Activated CD8-positive, alpha-beta T cell treated with anti-CD3 and anti-CD28 coated beads for 36 hours (primary cell): ENCODE measurements at places on chromosomes 2 and 18. TPM values are rescaled to one million over a fixed set of nuclear protein-coding genes. Genes with fewer than 3 reads are reported as not detected.

DNA sequence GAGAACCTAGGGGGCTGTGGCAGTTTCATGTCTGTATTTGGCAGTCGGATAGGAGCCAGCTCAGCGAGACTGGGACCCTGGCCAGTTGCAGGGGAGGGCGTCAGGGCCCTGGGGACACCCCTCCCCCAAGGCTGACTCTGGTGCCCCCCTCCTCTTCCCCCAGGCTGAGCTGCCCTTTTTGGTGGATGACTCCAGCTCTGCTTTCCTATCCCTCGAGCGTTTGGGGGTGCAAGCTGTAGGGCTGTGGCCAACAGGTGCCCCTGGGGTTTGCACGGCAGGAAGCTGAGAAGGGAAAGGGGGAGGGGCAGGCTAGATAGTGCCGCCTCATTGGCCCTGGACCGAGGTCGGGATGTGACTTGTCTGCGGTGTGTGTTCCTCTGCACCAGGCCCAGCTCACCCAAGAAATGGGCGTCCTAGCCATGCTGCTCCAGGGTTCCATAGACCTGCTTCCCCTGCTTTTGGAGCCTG is 26.4 kb downstream of the SPEG start:
- no peak overlapping the region for H3K27ac ChIP-seq
- peaks cover 14% of the 10 kb centered on the region for H3K4me1 ChIP-seq
- H3K4me3 ChIP-seq: no peak overlapping the region
- no peaks in the 10 kb centered on the region for H3K27me3 ChIP-seq
- peak; percentile 72 for DNase-seq

DNA sequence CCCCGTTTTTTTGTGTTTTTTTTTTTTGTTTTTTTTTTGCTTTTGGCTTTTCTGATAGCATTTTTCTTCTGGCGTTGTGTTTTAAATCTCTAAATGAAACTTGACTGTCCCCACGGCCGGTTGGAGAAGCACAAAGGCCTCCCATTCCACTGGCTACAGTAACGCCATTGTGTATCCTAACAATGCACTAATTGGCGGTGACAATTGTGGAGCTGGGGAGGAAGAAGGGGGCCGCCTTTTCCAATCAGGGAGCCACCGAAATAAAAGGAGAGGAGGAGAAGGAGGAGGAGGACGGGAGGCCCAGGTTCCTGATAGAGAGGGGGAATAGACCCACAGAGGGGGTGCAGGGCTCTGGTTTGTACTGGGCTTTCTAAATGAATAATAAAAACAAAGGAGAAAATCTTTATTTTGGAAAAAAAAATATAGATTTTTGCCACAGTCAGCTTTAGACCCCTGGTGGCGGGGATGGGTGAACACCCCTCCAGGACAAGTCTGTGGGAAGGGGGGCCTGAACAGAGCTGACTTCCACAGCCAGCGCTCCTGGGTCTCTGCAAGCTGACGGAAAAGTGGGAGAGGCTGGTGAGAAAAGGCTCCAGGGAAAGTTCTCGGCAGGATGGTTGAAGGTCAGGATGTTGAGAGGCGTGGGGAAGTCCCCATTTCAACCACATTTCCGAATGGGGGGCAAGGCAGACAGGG is 43.7 kb upstream of the FZD5 start:
- no peaks in the 10 kb centered on the region for H3K36me3 ChIP-seq
- H3K4me3 ChIP-seq: no peak overlapping the region
- DNase-seq: no peak
- peaks cover 4% of the 10 kb centered on the region for H3K4me1 ChIP-seq
- H3K27ac ChIP-seq: no peak overlapping the region
- peaks cover 3% of the 10 kb centered on the region for H3K27me3 ChIP-seq

GRCh38 chr2:230492107-230492506 is 76.1 kb downstream of the SP100 start:
- H3K27me3 ChIP-seq: no peaks in the 10 kb centered on the region
- DNase-seq: no peak
- H3K4me1 ChIP-seq: peaks cover 14% of the 10 kb centered on the region

DNA sequence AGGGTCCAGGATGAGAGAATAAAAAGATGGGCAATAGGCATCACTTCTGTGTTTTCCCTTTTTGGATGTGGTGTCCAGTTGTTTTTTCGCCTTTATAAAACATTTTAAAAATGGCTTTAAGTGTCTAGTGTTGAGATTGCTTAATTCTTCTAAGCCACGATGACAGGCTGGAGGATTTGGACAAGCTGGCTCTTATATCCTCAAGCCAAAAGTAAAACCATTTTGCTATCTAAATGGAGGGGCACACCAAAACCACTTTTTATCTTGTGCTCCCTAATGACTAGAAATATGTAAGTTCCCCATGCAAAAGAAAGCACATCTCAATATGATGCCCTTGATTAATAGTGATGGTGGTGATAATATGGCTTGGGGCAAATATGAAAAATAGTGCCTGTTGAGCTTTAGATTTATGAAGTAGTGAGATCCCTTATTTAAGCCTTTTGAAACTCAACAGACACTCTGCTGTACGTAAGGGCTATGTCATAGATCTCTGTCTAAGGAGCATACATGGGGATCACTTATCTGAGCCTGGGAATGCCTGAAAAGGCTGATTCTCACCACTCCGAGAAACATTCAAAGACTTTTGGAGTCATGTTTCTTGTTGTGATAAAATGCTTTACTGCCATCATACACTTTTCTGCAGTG is 185.5 kb downstream of the KCNS3 start:
- H3K4me1 ChIP-seq: no peaks in the 10 kb centered on the region
- no peak for DNase-seq
- H3K27ac ChIP-seq: no peak overlapping the region

DNA sequence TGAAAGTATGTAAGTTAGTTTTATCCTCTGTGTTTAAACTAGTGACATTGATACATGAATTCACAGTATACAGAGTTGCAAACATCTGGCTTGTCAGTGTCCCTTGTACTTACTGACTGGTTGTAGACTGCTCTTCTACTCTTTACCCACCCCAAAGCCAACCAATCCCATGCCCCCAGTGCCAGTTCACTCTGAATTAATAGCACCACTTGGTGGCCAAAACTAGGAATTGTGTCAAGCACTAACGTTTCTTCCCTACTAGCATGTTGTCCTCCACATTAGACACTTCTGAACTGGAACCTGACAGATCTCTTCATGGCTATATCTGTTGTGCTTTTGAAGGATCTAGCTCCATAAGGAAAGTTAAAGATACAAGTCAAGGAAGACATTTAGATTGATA is 27.2 kb upstream of the OTX1 start:
- no peak overlapping the region for H3K4me3 ChIP-seq
- H3K27me3 ChIP-seq: no peaks in the 10 kb centered on the region
- DNase-seq: peak; percentile 6
- H3K27ac ChIP-seq: no peak overlapping the region

GRCh38 chr2:119996148-119996547 is 16.7 kb upstream of the EPB41L5 start:
- H3K27me3 ChIP-seq: no peaks in the 10 kb centered on the region
- no peak overlapping the region for H3K4me3 ChIP-seq
- H3K36me3 ChIP-seq: no peaks in the 10 kb centered on the region
- no peaks in the 10 kb centered on the region for H3K4me1 ChIP-seq

DNA sequence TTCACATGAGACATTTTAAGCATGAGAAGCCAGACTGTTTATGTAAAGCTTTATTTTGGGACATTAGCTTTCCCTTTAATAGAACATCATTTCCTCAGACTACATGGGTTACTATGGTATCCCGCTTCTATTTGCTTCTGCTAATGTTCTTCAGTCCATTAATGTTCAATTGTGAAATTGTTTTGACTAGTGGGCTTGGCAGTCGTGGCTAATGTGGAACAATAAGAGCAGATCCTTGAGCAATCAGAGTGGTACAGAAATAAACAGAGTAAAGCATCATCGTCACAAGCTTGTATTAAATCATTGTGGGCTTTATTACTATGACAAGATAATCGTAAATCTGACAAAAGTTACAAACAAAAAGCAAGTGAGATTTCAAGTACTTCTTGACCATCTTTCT is 60.2 kb downstream of the PDE1A start:
- no peak for DNase-seq
- no peak overlapping the region for H3K27ac ChIP-seq
- H3K36me3 ChIP-seq: no peaks in the 10 kb centered on the region
- no peaks in the 10 kb centered on the region for H3K27me3 ChIP-seq

GRCh38 chr2:121688820-121689219 is 39.6 kb upstream of the CLASP1 start:
- no peak overlapping the region for H3K4me3 ChIP-seq
- H3K27me3 ChIP-seq: no peaks in the 10 kb centered on the region
- no peak for DNase-seq

- H3K4me1 ChIP-seq: no peaks in the 10 kb centered on the region
- H3K27ac ChIP-seq: no peak overlapping the region
- DNase-seq: no peak
- no peaks in the 10 kb centered on the region for H3K36me3 ChIP-seq
- no peaks in the 10 kb centered on the region for H3K27me3 ChIP-seq
Measured at GRCh38 chr2:151729415-151729811, 4.9 kb downstream of the NEB start.

GRCh38 chr2:221123396-221123795 is 448.7 kb downstream of the EPHA4 start:
- no peak overlapping the region for H3K27ac ChIP-seq
- no peaks in the 10 kb centered on the region for H3K36me3 ChIP-seq
- H3K4me3 ChIP-seq: no peak overlapping the region

- H3K36me3 ChIP-seq: no peaks in the 10 kb centered on the region
- no peak overlapping the region for H3K27ac ChIP-seq
- no peak for DNase-seq
Measured at GRCh38 chr2:9720352-9721093, 89.7 kb upstream of the YWHAQ start.

DNA sequence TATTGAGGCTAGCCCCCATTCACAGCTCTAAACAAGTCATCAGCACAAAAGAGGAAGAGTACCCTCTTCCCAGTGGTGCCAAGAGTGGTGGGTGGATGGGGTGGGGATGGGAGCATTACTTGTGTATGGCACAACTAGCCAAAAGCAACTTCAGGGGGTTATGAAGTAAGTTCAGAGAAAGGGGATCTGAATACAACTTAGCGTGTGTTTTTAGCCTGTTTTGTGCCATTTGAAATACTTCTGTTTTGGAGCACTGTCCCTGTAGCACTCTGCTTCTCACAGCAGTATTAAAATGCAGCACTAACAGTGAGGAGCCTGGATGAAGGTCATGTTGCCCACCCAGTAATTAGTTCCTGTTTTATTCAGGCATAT is 113.5 kb downstream of the CRIM1 start:
- H3K4me3 ChIP-seq: no peak overlapping the region
- no peak for DNase-seq
- no peak overlapping the region for H3K27ac ChIP-seq

DNA sequence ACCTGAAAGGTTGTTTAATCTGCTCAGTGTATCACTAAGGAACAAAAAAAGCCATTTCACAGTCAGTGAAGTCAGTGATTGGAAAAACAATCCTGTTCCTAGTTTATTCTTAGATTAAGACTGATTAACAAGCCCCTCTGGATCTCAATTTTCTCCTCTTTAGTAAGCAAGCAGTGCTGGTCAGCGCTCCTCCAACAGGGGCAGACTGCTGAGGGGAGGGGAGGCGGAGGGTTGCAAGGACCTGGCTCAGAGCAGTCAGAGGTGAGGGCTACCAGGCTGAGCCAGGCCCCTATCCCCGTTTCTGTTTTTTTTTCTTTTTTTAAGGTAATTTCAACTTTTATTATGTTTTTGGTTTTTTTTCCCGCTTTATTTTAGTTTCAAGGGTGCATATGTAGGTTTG is 24.7 kb upstream of the KCNS3 start:
- DNase-seq: no peak
- no peaks in the 10 kb centered on the region for H3K4me1 ChIP-seq
- H3K27me3 ChIP-seq: peaks cover 14% of the 10 kb centered on the region
- no peak overlapping the region for H3K27ac ChIP-seq
- no peak overlapping the region for H3K4me3 ChIP-seq

DNA sequence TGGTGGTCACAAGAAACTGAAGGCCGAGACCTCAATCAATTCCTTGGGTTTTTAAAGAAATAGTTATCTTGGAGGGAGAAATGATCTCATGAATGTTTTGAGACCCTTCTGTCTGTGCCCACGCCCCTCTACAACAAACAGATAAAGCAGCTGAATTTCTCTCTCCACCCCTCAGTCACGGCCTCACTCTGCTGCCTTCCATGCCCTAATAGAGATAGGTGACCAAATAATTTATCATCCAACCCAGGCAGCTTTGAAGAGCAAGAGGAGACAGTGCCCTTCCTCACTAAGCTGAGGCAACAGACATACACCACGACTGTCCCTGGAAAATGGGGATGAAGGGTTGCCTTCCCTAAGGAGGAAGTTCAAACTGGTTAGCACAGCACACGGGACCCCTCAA is 71.2 kb downstream of the LBH start:
- no peak overlapping the region for H3K4me3 ChIP-seq
- H3K36me3 ChIP-seq: peaks cover 4% of the 10 kb centered on the region
- DNase-seq: no peak
- no peaks in the 10 kb centered on the region for H3K27me3 ChIP-seq
- H3K27ac ChIP-seq: no peak overlapping the region

Gene IL1B
- total RNA-seq: not detected

Gene RTP5
- total RNA-seq: 0.22 TPM

Gene OXER1
- not detected for total RNA-seq

Gene SERPINB11
- total RNA-seq: not detected

Gene UGT1A8
- total RNA-seq: not detected

Gene CFC1
- not detected for total RNA-seq

Gene SLC8A1
- 0.23 TPM for total RNA-seq

Gene KCNJ3
- not detected for total RNA-seq
